ENCODE measurements at places on chromosomes 16 and 17.

DNA sequence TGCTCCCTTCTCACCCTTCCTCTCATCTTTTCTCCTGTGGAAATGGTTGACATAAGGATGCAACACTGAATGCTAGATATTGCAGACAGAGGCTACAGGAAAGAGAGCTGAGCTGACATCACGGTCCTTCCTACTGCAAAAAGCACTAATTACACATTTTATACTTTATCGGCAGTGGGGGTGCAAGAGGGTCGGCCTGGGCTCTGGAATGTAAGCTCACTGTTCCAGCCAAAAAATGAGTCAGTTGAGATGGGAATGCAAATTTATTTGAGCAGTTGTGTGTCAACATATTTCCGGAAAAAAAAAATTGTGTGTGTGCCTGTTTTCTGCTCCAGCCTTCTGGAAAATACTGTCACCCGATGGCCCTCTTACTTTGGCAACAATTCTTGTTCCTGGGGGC, 14.1 kb upstream of the MRTFB start:
- DNase-seq = no peak

DNA sequence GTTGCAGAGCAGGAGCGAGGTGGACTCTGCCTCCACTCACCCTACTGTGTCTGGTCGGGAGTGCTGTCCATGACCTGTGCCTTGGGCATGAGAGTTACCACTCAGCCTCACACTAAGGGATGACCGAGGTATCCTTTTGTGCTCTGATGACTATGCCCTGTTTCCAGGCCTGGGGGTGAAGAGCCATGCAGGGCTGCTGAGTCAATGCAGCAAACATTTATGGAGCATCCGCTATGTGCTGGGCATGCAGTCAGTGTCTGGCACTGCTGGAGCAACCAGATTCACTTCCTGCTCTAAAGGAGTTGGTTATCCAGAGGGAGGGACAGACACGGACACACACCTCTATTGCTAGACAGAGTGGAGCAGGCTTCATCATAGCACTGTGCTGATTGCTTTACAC, 7.6 kb upstream of the HNF1B start:
- DNase-seq = no peak

DNA sequence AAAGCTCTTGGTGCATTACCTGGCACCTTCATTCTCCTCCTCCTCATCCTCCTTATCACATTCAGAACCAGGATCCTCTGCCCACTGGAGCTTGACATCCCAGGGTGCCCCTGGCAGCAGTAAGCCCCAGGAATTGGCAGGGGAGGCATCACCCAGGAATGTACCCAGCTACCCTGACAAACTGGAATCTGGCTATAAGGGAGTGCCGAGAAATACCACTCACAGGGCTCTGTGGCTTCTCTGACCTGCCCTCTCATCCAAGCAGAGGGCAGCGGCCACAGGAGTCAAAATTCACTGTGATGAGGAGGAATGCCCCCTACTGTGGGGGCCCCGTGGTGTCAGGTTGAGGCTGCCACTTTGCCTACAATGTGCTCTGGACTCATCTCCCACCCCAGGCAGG, 19.6 kb downstream of the MPP3 start:
- no peak for DNase-seq

- DNase-seq = no peak
Measured at GRCh38 chr16:946048-946395, 24.8 kb downstream of the LMF1 start.

DNA sequence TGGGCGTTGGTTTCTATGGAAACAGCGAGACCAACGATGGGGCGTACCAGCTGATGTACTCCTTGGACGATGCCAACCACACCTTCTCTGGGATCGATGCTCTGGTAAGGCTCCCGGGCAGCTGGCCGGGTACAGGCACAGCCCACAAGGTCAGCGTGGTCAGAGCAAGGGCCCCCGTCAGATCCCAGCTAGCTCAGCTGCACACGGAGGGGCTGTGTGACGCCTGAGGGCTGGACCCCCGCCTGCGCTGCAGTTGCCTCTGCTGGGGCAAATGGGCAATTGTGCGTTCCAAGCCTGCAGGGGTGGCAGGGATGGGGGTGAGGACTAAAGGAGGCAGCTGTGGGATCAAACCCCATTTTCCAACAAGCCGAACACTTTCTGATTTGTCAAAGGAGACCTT, 17.5 kb downstream of the TTYH2 start:
- no peak for DNase-seq

- no peak for DNase-seq
Measured at GRCh38 chr17:39144416-39144840, 7.0 kb downstream of the PLXDC1 start.

- DNase-seq = no peak
Measured at GRCh38 chr17:63395075-63395805, 50.9 kb downstream of the CYB561 start.

DNA sequence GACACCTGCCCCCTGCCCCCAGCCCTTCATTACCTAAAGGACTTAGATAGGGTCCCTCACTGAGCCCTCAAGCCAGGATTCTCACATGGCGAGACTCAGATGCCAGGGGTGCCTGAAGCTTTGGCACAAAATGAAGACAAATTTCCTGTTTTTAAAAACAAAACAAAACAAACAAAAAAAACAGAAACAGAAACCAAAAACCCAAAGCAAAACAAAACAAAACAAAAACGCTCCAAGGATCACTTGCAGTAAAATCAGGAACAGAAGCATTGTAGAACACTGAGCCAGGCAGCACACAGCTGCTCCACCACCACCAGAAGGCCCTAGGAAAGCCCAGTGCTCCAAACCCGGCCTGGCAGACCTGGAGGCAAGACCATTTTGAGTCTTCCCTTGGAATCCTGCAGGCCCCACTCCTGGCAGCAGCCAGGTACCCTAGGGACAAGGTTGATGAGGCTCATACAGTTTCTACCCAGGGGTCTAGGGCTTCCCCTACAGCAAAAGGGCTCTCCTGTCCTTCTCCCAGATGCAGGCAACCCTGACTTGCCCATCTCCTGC, 20.8 kb downstream of the MYO18A start:
- no peak for DNase-seq

- DNase-seq = no peak
Measured at GRCh38 chr17:8420041-8420934, 15.4 kb upstream of the NDEL1 start.

- no peak for DNase-seq
Measured at GRCh38 chr17:56159826-56160380, 6.6 kb downstream of the ANKFN1 start.

GRCh38 chr17:35708149-35708548, 23.3 kb upstream of the RASL10B start:
- no peak for DNase-seq

GRCh38 chr17:76103274-76104139, at the start of gene EXOC7:
TSS of gene EXOC7 (minus strand) at chr17:76103787. CDS start at chr17:76103692, 95 bp downstream.
- no peak for DNase-seq

DNA sequence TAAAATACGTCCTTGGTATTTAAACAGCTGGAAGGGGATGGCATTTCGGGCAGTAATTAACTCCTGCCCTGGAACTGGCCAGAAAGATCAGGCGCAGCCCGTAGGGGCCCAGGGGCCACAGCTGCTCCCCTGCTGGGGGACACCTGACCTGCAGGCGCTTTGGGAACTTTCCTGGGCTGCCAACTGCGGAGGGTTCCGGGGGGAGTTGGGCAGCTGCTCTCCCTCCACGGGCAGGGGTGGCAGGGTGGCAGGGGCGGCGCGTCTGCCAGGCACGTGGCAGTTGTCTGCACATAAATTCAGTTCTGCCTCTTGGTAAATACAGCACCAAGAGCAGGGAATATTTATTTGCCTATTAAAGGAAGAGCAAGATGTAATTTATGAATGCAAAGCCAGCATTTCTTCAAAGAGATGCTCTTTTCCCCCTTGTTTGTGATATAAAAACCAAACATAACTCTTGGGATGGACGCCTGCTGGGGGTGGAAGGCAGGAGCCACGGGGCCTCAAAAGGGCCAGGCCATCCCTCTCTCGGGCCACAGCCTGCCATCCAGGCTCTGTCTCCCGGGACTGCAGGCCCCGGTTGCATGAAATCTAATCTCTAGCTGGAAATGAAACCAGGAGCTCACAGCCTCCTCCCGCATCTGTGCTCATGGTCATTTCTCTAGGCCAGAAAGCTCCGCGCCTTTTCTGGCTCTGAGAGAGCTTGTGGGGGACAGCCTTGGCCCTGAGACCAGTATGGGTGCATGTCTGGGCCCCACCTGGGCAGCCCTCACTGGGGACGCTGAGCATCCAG, 29.9 kb upstream of the CHMP6 start:
- no peak for DNase-seq

DNA sequence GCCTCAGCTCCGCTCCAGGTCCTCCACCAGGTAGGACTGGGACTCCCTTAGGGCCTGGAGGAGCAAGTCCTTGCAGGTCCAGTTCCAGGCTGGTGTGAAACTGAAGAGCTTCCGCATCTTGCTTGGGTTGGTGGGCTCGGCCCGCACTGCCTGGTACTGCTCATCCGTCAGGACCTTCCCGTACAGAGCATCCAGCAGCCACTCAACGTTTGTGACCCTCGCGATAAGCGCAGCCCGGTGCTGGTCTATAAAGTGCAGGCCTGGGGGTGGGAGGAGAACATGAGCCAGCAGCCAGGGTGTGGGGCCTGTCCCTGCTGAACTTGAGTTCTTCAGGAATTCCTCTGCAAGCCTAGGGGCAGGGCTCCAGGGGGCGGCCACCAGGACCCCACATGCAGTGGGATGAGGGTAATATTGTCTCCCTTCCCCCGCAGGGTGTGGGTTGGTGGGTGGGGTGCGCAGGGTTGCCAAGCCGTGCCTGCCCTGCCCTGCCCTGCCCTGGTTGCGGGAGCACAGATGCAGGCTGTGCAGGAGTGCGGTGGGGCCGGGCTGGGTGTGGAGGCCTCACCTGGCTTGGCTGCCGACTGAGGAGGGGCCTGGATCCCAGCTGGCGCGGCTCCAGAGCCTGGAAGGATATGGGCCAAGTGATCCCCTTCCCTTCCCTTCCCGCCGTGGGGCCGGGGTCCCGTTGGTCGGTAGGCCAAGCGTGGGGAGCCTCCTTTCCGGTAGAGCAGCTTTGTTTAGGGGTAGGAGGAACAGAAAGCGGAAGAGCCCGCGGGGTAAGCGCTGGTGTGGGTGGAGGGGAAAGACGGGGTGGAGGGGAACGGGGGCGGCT, 762 bp downstream of the PYCARD start:
- DNase-seq = no peak

DNA sequence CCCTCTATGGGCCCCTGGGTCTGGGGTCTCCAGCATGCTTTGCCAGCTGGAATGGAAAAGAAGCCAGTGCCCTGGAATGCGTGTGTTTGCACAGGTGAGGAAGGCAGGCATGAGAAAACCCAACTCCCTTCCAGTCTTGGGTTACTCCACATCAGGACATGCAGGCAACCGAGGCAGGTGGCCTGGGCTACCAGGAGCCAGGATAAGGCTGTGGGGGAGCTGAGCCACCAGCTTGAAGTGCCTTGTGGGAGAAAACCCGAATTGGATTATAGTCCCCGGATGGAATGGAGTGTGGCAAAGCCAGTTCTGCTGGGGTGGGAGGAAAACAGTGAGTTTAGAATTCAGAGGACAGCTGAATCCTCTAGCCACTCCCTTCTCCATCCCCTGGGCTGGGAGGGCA, 7.2 kb downstream of the SRCIN1 start:
- DNase-seq = peak; percentile 66

DNA sequence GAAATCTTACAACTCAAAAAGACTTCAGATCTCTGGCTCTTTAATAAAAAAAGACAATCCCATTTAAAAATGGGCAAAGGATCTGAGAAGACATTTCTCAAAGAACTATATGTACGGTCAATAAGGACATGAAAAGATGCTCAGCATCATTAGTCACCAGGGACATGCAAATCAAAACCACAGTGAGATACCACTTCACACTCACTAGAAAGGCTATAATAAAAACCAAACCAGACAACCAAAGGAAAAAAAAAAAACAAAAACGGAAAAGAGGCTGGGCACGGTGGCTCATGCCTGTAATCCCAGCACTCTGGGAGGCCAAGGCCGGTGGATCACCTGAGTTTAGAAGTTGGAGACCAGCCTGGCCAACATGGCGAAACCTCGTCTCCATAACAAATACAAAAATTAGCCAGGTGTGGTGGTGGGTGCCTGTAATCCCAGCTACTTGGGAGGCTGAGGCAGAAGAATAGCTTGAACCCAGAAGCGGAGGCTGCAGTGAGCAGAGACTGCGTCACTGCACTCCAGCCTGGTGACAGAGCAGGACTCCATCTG, 1.7 kb upstream of the NPIPB7 start:
- DNase-seq = no peak

- DNase-seq = no peak
Measured at GRCh38 chr17:7932949-7933348, 943 bp downstream of the CNTROB start.

DNA sequence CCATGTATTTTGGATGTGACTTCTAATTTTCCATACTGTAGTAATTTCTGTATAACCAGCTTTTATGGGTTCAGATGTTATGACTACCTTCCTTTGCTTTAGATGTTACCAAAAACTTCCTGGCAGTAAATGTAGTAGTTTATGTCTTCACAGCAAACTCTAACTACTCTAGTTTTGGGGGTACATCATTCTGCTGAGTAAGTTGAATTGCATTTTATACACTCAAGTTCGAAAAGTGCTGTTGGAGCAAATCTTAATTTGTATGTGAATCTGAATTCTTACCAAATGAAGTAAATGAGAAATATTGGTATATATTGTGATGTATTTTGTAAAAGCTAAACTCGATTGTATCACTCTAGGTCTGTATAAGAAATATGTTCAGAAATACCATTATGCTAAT, 728.3 kb upstream of the CDH8 start:
- DNase-seq = no peak

DNA sequence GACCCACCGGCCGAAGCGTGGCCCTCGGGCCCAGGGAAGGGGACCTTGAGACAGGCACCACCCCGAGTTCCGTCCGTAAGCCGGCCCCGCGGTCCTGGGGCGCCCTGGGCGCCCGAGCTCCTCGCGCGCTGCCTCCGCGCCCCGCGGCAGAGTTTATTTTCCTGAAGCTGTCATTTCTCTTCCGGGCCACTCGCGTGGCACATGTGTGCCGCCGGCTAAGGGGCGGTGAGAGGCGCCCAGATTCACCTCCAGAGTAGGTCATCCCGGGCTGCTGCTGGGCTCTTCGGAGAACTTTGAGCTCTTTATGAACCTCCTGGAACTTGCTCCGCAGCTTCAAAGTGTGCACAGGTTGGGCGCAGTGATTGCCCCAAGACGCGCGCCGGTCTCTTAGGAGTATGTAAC, 489 bp downstream of the ZC3H18 start:
- no peak for DNase-seq

DNA sequence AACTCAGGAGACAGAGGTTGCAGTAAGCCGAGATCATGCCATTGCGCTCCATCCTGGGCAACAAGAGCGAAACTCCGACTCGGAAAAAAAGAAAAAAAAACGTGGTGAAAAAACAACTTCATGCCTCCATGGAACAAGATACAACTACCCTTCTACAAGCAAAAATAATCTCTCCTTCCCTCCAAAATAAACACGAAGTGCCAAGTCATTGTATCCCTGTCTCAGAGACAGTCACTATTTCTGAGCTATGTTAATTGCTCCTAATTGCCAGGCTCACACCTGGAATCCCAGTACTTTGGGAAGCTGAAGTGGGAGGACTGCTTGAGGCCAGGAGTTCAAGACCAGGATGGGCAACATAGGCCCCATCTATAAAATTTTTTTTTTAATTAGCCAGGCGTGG, 19.0 kb upstream of the SLC16A5 start:
- DNase-seq = no peak
